Caki2 (cell line): ENCODE measurements at places on chromosomes 12 and 14. TPM values are rescaled to one million over a fixed set of nuclear protein-coding genes. Genes with fewer than 3 reads are reported as not detected.

The RERG gene
- total RNA-seq = 2.9 and 3.0 TPM in 2 replicates

The DUSP6 gene
- total RNA-seq = 24.3 and 24.4 TPM in 2 replicates

The CAND1 gene
- 92.4 and 135 TPM in 2 replicates for total RNA-seq

The CFAP73 gene
- 5.4 and 6.2 TPM in 2 replicates for total RNA-seq

The ARHGDIB gene
- 3.8 and 11.8 TPM in 2 replicates for total RNA-seq

The CRACR2A gene
- total RNA-seq = 0.27 TPM in 1 of 2 replicates, not detected in the other

The KCNA1 gene
- total RNA-seq = not detected in 2 replicates

The GPR68 gene
- total RNA-seq = not detected in 2 replicates

The CLEC4E gene
- 9.1 and 57.7 TPM in 2 replicates for total RNA-seq

The CLEC2D gene
- 1.6 and 1.8 TPM in 2 replicates for total RNA-seq

The BCL11B gene
- 0.03 TPM in 1 of 2 replicates, not detected in the other for total RNA-seq

The RGS6 gene
- not detected in 2 replicates for total RNA-seq

The IFI27 gene
- total RNA-seq = 287 and 560 TPM in 2 replicates

The ZDHHC22 gene
- total RNA-seq = 0.03 TPM in 1 of 2 replicates, not detected in the other

DNA sequence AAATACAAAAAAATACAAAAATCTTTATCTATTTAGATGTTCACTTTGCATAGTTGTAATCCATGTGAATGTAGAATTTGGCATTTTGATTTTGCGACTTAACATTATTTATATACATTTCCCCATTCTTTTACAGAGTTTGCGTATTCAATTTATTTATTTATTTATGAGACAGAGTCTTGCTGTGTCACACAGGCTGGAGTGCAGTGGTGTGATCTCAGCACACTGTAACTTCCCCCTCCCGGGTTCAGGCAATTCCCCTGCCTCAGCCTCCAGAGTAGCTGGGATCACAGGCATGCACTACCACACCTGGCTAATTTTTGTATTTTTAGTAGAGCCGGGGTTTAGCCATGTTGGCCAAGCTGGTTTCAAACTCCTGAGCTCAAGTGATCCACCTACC, 25.3 kb upstream of the STRN3 start:
- DNase-seq = no peak

DNA sequence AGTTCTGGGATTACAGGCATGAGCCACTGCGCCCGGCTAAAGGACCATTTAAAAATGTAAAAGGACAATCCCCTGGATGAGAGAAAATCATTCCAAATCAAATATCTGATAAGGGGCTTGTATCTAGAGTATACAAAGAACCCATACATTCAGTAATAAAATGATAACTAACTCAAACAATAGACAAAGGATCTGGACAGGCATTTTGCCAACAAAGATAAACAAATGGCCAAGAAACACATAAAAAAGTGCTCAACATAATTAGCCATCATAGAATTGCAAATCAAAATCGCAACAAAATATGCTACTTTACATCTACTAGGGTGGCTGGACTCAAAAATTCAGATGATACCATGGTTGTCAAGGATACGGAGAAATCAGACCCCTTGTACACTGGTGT, 8.5 kb upstream of the BICD1 start:
- DNase-seq = no peak

- DNase-seq = no peak
Measured at GRCh38 chr12:10226731-10227130, 14.1 kb downstream of the GABARAPL1 start.

DNA sequence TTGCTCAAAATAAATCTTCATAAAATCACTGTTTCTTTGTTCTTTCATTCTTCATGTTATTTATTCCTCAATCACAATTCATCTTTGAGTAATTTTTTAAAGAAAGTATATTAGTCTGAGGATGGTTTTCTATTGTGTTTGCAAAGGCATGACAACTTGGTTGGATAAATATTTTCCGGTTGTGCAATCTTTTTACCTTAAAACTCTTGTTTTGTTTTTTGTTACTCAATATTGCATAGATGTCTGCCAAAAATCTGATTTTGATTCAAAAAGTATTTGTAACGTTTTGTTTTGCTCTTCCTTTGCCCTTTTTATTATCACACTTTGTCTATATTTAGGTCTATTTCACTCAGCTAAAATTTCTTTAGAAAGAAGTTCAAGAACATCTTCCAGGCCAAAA, 86.2 kb upstream of the SYT1 start:
- no peak for DNase-seq

DNA sequence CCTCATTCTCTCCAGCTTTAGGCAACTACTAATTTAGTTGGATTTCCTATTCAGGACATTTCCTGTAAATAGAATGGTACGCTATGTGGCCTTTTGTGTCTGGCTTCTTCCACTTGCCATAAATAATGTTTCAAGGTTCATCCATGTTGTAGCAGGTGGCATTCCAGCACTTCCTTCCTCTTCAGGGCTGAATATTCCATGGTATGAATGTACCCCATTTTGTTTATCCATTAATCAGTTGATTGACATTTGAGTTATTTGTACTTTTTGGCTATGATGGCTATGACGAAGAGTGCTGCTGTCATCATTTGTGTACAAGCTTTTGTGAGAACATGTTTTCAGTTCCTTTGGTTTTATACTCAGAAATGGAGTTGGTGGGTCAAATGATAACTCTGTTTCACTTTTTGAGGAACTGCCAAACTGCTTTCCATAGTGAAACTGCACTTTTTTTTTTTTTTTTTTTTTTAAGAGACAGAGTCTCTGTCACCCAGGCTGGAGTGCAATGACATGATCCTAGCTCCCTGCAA, 6.5 kb upstream of the CDK2AP1 start:
- DNase-seq = no peak

DNA sequence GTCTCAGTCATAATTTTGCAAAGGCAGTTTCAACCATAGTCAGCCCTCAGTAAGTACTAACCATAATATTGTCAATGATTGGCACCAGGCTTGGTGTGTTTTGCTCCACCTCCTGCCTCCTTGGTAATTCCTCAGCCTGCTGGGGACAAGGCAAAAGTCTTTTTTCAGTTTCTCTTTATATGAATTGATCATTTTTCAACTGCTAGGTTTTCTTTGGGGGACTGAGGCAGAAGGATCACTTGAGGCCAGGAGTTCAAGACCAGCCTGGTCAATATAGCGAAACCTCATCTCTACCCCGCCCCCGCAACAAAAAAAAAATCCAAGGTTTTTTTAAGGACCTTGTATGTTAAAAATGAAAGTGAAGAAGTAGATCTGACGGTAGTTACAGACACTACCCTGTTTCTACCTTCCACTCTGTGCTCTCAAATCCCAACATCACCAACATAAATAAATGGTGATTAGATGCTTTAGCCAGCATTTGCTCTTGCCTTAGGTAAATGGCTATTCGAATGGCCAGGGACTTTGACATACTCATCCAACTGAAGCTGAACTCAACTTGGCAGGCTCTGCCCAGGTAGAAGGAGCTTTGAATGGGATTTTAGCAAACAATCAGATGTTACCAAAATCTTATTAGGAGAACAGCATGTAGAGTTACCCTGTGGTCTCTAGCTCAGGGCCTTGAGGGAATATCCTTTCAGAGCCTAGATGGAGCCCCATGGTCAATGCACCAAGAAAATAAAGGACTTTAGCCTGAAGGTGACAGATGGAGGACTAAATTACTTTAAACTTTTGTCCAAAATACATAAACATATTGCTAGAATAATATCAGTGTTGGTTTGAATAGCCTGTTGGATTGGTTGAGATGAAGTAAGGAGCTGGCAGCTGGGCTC, 126.9 kb upstream of the AMIGO2 start:
- DNase-seq = no peak

GRCh38 chr14:54532111-54533012, 22.7 kb downstream of the CGRRF1 start:
- no peak for DNase-seq

DNA sequence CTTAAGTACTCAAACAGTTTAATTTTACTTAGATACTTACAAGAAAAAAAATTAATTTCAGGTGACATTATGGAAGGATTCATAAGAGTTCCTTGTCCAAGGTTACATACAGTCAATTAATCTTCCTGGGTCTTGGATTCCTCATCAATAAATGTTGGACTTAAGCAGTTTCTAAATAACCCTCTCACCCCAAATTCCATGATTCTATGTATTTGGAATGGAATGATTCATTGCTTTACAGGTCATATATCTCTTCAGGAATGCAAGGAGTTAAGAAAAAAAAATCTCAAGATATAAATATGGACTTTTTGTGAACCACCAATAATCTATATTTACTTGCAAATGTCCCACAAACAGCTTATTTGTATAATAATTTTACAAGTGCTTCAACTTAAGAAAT, 84.2 kb upstream of the BMP4 start:
- no peak for DNase-seq

GRCh38 chr14:72731252-72732020, 162.5 kb downstream of the DPF3 start:
- no peak for DNase-seq

- no peak for DNase-seq
Measured at GRCh38 chr14:71824816-71825215, 107.4 kb upstream of the RGS6 start.

GRCh38 chr14:104536942-104537612, 42.5 kb upstream of the C14orf180 start:
- DNase-seq = no peak

DNA sequence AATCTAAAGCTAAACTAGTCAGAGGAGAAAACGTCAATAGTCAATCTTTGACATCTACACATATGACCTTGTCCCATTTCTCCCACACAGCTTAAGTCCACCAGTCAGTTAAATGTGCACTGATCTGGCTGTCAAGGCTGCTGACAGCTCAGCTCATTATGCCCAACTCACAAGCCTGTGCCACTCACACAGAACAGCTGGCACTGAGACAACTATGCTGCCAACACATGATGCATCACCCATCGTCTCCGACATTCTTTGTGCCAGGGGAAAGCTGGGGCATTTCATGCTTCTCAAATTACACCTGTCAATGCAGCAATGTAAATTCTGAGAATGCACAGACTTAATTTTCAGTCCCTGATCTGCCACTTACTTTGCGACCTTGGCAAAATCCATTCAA, 25.3 kb downstream of the GNS start:
- DNase-seq = peak; percentile 66

DNA sequence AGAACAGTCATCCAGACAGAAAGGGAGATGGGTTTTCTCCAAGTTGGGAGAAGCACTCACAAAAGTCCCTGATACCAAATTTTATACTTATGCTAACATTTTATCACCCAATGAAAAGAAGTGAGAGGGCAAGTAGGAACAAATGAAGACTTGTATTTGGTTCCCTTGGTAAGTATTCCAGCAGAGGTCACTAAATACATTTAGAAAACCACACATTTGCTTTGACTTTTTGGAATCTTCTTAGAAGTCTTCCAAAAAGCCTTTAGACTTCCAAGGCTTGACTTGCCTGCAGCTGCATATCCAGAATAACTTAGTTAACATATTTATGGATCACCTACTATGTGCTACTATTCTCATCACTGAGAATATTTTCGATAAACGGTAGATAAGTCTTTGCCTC, 3.1 kb upstream of the GYS2 start:
- DNase-seq = peak; percentile 18

DNA sequence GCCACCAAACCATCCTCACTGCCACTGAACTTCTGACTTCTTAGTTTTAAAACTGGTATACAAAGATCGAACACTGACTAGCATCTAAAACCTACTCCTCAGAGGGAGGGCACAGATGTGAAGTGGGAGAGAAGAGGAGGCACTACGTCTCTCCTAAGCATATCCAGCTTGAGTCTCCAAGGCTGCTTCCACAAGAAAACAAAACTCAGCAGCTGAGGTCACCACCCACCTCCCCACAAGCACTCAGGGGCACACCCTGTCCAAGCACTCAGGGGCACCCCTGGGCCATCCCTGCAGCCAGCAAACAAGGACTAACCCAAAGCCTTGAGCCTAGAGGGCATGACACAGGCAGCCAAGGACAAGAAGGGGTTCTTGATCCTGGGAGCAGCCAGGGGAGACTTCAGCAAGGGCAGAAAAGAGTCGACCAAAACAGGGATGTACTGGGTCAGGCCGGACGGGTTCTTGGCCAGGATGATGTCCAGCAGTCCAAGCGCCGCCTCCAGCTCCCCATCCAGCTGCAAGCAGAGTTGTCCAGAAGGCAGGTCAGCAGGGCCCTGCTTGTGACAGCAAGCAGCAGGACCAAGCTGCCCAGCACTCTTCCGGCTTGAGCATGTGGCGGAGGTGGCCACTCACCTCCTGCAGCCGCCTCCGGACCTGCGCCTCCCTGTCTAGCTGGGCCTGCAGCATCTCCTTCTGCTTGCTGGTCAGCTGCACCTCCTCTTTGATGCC, 34.8 kb downstream of the GCN1 start:
- DNase-seq = no peak

DNA sequence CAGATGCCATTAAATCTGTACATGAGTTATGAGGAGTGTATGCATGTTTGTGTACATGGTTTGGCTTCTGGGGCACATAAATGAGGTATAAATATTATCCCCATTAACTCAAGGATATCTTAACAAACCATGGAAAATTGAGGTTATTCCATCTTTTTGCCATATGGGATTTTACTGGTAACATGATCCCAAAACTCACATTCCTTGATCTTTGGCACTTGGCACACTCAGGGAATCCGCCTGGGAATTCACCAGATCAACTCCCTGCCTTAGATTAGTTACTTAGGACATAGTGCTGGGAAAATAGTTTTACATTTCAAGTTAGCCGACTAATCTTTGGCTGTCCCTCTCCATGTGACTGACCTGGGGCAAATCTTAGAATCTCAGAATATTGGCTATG, 16.9 kb downstream of the CDKN1B start:
- DNase-seq = peak; percentile 36

- DNase-seq = no peak
Measured at GRCh38 chr12:243381-243780, 19.3 kb downstream of the SLC6A13 start.

- peak; percentile 10 for DNase-seq
Measured at GRCh38 chr12:25384038-25384892, 133.5 kb upstream of the KRAS start.

DNA sequence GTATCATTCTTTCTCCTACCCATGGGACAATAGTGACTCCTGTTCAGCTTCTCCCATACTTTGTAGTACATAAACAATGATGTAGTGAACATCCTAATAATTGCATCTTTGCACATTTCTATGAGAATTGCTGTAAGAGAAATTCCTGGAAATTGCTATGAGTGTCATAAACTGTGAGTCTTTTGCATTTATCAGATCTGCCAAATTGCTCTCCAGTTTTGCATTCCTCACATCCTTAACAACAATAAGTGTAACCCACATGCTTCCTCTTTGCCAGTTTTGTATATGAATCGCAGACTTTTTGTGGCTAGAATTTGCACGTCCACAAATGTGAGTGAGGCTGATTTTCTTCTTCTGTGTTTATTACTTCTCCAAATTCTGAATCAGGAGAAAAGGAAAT, 124.0 kb upstream of the TBX5 start:
- DNase-seq = no peak

- DNase-seq = no peak
Measured at GRCh38 chr12:57404966-57405640, 25.7 kb downstream of the R3HDM2 start.

DNA sequence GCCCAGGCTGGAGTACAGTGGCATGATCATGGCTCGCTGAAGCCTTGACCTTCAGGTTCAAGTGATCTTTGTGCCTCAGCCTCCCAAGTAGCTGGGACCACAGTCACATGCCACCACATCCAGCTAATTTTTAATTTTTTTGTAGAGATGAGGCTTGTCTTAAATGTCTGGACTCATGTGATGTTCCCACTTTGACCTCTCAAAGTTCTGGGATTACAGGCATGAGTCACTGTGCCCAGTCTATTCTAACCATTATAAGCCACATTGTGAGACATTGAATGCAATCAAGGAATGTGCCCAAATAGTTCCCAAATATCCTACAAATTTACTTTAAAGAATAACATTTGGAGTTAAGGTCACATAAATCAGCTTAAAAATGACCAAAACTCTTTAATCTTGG, 130.7 kb upstream of the ARID2 start:
- no peak for DNase-seq

- peak; percentile 55 for DNase-seq
Measured at GRCh38 chr12:116381744-116382685, 104.5 kb upstream of the MED13L start.
